ENCODE measurements at places on chromosomes 5 and 9. TPM values are rescaled to one million over a fixed set of nuclear protein-coding genes. Genes with fewer than 3 reads are reported as not detected.

Gene GARIN3
- total RNA-seq, result not detected

Gene C9
- total RNA-seq, result 0.44 TPM

Gene ECSCR
- total RNA-seq, result 377 TPM

Gene CKMT2
- total RNA-seq, result not detected

Gene SPINK7
- total RNA-seq, result not detected

Gene FOXD4
- total RNA-seq, result 0.42 TPM

Gene HCN1
- total RNA-seq, result not detected

Gene PRKACG
- total RNA-seq, result not detected

Gene LIFR
- total RNA-seq, result 36.4 TPM

Gene UBE2QL1
- 0.15 TPM for total RNA-seq

Gene SUSD3
- total RNA-seq, result not detected

Gene CD72
- not detected for total RNA-seq

Gene FOXD4L3
- not detected for total RNA-seq

Gene ZNF366
- total RNA-seq, result 4.6 TPM

Gene PCDHA11
- 0.12 TPM for total RNA-seq

Gene DBH
- not detected for total RNA-seq

Gene C9orf50
- total RNA-seq, result not detected

Gene SHISAL2B
- not detected for total RNA-seq

Gene CRAT
- total RNA-seq, result 34.2 TPM

Gene SPATA31E1
- not detected for total RNA-seq

Gene ORM1
- total RNA-seq, result not detected

Gene CEL
- 1.9 TPM for total RNA-seq

Gene LURAP1L
- total RNA-seq, result 3.3 TPM

Gene ARAP3
- total RNA-seq, result 136 TPM

Gene MRPL50
- 8.6 TPM for total RNA-seq

Gene PCDHGA4
- total RNA-seq, result 3.0 TPM

Gene NIM1K
- total RNA-seq, result not detected

Gene FBP2
- total RNA-seq, result not detected

Gene ARSI
- not detected for total RNA-seq

Gene ZNF618
- 60.6 TPM for total RNA-seq

All from endothelial cell of umbilical vein (primary cell).